Left lung (tissue), 14 donors: ENCODE measurements at places on chromosomes 3 and 15. TPM values are rescaled to one million over a fixed set of nuclear protein-coding genes. Genes with fewer than 3 reads are reported as not detected.

GRCh38 chr3:180320631-180321030 is 281.3 kb upstream of the TTC14 start:
- DNase-seq: no peak

DNA sequence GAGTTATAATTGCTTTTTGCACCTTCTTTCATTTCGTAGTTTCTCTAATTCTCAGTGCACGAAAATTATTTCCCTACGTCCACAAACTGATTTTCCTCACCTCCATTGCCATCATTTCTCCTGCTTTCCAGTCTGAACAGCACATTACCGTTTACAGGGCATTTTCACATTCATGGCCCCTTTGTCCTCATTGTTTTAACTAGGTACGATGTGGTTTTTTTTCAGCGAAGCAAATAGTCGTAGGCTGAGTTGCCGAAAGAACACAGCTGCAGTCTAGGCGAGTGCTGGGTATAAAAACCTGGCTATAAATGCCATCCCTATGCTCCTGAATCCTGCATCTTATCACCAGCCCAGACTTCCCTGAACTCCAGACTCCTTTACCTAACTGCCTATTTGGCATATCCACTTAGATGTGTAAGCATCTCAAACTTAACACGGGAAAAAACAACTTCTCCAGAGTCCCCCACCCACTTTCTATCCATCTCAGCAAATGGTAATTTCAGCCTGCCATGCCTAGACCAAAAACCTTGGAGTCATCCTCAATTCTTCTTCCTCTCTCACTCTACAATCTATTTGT is 691 bp upstream of the FSIP1 start:
- no peak for DNase-seq

GRCh38 chr15:91517491-91518200 is 335.9 kb upstream of the SLCO3A1 start:
- no peak for DNase-seq

DNA sequence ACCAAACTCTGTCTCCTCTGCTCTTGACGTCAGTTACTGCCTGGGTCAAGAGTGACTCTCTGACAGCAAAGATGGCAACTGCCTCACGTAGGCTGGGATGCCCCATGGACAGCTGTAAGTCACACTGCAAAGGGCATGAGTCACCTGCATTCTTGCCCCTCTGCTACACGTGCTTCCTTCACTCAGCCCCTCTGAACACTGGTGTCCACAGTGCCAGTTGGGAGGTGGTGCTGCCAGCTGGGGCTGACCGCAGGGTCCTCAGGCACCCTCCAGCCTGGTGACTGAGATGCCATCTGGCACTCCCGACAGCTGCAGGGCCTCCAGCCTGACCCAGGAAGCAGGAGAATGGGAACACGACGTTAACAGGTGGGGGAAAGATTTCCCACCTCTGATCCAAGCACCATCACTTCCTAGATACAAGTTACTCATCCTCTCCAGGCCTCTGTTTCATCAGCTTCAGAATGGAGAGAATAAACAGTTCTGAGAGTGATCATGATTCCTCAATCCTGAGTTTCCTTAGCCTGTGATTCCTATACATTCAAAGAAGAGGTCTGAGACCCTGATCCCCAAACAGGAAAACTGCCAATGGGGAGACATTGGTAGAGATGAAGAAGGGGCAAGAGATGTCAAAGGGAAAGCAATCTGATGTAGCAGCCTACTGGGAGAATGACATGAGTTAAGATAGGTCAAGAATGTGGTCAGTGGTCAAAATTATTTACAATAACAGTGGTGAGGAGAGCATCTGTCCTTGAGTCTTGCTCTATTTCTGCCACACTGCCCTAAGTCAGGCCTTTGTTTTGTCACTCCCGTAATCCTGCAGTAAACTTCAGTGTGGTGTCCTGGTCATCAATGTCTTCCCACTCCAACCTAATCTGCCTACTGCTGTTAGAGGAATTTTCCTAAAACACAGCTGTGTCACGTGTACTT is 86.1 kb upstream of the BCL6 start:
- DNase-seq: no peak

DNA sequence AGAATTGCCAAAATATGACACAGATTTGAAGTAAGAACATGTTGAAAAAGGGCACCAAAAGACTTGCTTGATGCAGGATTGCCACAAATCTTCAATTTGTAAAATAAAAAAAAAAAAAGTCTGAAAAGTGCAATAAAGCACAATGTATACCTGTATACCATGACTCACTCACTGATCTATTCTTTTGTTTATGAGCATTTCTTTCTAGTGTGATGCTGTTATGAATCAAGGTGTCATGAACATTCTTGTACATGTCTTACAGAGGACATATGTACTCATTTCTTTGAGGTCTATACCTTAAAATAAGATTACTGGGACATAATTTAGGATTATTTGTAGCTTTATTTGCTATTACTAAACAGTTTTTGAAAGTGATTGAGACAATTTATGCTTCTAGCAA is 464.9 kb upstream of the RBMS3 start:
- DNase-seq: no peak

GRCh38 chr15:61831505-61831921 is 228.7 kb downstream of the VPS13C start:
- no peak for DNase-seq

CCR8 gene
- not detected for polyA plus RNA-seq

- no peak for DNase-seq
Measured at GRCh38 chr3:65560901-65561300, 477.8 kb downstream of the MAGI1 start.

GRCh38 chr3:19711160-19711782 is 222.7 kb downstream of the EFHB start:
- no peak for DNase-seq

PRICKLE2 gene
- polyA plus RNA-seq: 34.3 TPM

DNA sequence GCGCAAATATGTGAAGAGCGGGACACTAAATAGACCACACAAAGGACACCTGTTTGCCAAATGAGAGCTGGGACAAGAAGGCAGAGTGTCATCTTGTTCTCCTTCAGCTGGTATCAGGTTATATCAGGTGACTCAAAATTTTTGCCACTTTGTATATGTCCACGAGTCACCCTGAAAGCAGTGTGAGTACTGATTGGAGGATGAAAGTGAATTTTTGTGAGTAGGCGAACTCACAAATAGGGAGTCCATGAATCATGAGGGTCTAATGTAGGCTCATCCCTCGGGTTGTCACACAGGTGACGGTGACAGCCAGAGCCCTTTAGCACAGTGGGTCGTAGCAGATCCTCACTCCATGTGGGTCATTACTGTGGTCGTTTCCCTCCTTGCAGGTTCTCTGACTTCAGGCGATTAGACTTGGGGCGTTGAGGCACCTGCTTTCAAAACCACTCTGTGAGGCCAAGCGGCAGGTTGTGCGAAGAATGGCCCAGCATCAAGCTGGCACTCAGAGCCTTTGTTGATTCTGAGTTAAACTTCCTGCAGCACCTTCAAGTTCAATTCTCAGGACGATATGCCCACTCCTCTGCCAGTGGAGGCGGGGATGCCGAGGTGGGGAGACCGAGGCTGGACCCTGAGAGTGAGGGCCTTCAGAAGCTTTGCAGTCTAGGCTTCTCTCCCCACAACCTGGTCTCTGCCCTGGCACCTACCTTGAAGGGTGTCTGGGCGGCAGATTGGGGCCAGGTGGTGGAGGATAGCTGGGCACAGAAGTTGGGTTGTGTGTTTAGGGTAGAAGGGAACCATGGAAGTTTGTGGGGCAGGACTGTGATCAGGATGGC is 173.8 kb downstream of the SMAD6 start:
- DNase-seq: no peak

DNA sequence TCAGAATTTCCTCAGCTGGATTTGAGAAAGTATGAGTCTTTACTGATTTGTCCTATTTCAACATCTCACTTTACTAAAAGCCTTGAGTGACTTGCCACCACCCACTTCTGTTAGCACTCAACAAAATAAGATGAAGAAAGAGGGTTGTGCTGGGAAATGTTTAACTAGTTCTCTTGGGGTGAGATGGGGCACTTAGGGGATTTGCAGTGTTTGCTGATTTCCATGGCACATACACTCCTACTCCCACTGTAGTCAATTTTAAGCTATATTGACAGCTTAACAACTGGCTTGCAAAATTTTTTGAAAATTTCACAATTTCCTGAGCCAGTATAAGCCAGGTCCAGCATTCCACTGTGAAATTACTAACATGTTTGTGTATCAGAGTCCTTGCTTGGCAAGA is 463.1 kb upstream of the ARHGEF26 start:
- DNase-seq: no peak

DNA sequence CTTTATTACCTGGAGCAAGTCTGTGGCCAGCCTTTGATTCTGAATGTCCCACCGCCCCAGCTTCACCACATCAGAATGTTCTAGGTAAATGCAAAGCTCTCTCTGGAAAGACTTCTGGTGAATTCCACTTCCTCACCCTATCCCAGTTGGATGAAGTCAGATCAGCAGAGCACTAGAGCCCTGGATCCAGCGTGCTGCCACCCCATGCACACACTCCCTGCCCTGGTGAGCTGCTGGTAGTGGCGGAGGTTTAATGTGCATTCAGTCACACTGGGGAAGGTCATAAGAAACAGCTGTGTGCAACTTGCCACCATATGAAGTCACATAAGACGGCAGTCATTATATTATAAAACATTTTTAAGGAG is 16.3 kb upstream of the SLC41A3 start:
- DNase-seq: no peak

- peak; percentile 22 for DNase-seq
Measured at GRCh38 chr15:58410353-58410752, 21.4 kb upstream of the LIPC start.

- DNase-seq: no peak
Measured at GRCh38 chr15:60381148-60381788, 16.5 kb downstream of the ANXA2 start.

DNA sequence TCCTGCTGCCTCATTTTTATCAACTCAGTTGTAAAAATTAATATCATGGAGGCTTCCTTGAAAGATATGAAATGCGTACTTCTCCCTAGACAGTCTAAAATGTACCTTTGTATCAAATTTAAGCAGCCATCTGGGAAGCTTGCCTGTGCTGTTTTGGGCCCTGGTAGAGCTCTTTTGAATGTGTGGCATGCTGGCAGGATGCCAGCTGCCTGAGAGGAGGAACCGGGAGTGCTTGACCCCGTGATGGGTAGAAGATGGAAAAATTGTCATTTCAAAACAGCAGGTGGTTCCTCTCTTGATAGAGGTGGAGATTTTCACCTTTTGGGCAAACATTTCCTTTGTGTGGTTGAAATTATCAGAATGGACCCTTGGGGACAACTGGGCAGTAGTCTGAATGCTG is 245.3 kb downstream of the RPLP1 start:
- no peak for DNase-seq

SORD gene
- 29.2 TPM for polyA plus RNA-seq

DNA sequence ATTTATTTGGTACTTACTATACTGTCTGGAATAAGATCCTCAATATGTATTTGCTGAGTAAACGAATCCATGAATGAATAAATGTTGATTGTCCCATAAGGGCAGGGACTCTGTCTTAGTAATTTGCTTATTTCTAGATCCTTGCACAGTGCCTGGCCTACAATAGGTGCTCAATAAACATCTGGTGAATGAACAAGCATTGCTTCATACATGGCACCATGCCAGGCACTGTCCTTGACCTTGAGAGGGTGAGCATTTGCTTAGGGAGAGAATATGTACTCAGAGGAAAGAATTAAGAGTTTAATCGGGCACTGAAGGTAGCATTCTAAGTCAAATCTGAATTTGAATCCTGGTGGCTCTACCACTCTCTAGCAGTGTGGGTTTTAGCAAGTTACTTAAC is 282.1 kb downstream of the THSD4 start:
- no peak for DNase-seq

EXD1 gene
- not detected for polyA plus RNA-seq

- no peak for DNase-seq
Measured at GRCh38 chr3:2354702-2355101, 256.0 kb downstream of the CNTN4 start.

GRCh38 chr3:194315965-194316361 is 35.2 kb downstream of the CPN2 start:
- peak; percentile 54 for DNase-seq

FRMD5 gene
- polyA plus RNA-seq: 2.7 TPM

IL17RE gene
- 108 TPM for polyA plus RNA-seq

DNA sequence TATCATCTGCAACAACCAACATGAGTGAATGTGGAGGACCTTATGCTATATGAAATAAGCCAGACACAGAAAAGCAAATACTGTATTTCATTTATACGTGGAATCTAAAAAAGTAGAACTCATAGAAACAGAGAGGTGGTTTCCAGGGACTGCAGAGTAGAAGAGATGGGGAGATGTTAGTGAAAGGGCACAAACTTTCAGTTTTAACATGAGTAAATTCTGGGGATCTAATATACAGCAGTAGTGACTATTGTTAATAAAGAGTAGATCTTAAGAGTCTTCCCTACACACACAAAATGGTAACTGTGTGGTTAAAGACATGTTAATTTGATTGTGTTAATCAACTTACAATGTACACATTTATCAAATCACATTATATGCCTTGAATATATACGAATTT is 20.9 kb upstream of the MELTF start:
- DNase-seq: no peak

- no peak for DNase-seq
Measured at GRCh38 chr3:154745929-154746328, 315.9 kb upstream of the GPR149 start.

DNA sequence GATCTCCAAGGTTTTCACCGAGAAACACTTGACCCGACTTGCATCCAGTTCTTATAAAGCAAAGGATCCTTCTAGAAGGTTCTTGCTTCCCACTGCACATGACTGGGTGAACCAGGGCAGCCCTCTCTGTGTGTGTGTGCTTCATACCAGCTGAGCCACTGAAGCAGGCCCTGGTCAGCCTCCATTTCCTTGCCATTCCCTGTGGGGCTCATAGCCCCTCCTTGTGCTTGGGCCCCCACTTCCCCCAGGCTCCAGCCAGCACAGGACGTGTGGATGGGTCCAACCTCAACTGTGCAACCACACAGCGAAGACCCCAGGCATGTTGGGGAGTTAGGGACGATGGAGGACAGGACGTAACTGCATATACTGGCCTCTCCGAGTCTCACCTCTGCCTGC is 15.5 kb downstream of the KLF15 start:
- no peak for DNase-seq

- DNase-seq: no peak
Measured at GRCh38 chr15:91881569-91882297, 28.2 kb downstream of the SLCO3A1 start.

DNA sequence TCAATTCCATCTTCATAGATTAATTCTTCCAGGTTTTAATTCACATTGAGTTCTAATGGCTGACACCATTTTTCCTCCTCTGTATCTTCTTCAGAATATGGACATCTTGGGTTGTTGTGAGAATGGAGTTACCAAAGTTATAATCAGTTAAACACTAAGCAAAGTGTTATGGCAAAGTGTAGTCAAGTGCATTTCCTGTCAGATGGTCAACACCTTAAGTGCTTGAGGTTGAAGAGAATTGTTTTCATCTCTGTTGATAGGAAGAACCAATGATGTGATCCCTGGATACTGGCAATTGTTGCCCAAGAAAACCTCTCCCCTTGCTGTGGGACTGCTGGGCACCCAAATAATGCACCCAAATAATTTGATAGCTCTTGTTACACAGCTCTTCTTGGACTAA is 102.6 kb upstream of the SATB1 start:
- no peak for DNase-seq

DNA sequence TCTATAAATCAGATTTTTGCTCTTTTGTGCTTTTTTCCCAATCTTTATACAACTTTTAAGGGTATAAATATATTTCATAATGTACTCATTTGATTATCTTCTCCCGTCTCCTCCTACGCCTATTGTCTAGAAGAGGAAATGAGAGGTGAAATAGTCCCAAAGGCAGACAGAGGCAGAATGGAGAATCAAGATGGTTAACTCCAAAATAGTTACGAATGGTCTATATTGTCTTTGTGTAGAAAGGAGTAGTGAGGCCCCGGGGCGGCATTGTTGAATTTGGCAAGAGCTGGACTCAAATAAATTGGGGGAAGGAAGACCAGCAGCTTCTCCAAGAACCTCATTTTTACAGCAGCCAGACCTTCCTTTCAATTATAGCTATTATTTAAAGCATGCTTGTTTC is 23.9 kb downstream of the ITPR1 start:
- no peak for DNase-seq
